ENCODE measurements at places on chromosomes 11 and 22.

DNA sequence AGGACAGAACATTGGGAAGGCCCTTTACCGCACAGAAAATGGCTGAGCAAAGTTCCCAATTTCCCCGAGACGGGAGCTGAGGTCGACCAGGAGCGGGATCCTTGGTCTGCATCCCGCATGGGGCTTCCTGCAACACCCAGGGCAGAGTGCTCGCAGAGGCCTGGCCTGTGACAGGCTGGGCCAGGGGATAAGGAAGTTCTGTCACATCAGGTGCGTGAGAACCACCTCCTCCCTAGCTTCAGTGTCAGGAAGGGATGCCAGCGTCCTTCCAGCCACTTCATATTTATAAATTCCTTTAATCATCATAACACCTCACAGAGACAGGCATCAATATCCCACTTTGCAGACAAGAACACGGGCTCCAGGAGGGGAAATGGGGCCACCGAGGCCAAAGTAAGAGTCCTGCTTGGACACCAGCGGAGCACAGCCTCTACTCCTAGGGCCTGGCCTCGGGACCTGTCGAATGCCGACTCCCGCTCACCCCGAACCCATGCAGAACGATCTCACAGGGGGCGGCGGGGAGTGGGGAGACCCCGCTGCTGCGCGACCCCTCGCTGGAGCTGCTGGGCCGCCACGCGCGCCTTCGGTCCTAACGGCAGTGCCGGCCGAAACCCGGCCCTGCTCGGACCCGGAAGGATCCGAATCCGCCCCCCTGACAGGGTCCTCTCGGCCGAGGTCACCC lies 532 bp downstream of the BET1L start:
- DNase-seq, result no peak

GRCh38 chr11:32090545-32091370 lies at the start of gene RCN1:
TSS of gene RCN1 (plus strand) at chr11:32091074. CDS start at chr11:32091197, 123 bp downstream.
- peak; percentile 44 for DNase-seq

- DNase-seq, result no peak
Measured at GRCh38 chr11:18731441-18731840, 5.5 kb upstream of the IGSF22 start.

- no peak for DNase-seq
Measured at GRCh38 chr22:26797910-26798309, 140.5 kb downstream of the MIAT start.

DNA sequence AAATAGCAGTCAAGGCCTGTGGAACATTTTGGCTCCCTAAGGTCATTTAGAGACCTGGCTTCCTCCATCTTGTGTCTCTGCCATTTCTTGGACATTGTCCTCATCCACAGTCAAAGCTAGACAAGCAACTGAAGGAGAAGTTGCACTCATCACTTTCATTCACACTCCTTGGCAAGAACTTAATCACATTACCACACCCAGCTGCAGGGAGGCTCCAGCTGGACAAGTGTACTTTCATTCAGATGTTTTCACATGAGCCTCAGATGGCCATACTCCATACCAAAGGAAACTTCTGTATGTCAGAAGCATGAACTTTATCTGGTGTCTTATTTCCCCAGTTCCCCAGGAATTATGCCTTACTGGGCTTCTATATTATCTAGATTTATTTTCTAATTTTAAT lies 537.4 kb downstream of the TMEM135 start:
- no peak for DNase-seq

GRCh38 chr22:50422961-50423815 lies 51.6 kb downstream of the SBF1 start:
- no peak for DNase-seq

- no peak for DNase-seq
Measured at GRCh38 chr11:58775066-58775708, 43.4 kb upstream of the GLYAT start.

DNA sequence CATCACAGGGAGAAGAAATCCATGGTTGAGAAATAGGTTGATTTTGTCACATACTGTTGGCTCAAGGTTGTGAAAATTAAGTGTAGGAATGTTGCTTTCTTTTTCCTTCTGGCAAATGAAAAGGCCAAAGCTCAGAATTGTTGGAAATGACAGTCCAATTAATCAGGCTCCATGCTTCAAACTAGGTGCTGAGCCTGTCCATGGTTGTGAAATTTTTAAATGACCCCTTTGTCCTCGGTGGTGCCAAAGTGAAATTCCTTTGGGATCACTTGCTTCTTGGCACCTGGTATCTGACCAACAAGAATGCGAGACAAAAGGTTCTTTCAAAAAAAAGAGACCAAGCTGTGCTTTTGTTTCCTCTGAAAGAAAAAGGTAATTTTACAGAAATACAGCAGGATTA lies 451.9 kb downstream of the ETS1 start:
- DNase-seq, result no peak

DNA sequence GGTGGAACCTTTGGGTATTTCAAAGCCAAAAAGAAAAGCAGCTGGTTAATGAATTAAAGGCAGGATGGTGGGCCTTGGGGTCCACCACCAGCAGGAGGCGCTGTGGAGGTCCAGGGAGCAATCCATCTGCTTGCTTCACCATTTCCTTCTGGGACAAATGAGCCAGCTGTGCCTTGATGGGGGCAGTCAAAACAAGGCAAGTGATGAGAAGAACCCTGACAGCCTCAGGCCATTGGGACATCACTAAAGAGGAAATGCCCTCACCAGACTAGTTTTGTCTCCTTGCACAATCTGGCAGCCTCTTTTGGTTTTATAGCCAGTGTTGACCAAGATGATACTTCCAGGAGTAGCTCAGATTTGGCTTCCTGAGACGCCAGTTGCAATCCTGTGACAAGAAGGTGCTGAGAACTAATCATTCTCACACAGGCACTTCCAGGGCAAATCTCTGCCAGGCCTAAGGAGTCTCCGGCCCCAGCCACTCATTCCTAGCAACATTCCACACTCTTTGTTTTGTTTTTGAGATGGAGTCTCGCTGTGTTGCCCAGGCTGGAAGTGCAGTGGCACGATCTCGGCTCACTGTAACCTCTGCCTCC lies 38.2 kb upstream of the WEE1 start:
- peak; percentile 54 for DNase-seq

GRCh38 chr11:81098471-81098870 lies 1635.2 kb downstream of the FAM181B start:
- DNase-seq, result no peak

- no peak for DNase-seq
Measured at GRCh38 chr11:22459048-22459447, 120.9 kb downstream of the SLC17A6 start.

GRCh38 chr11:121336279-121336937 lies 43.8 kb downstream of the SC5D start:
- no peak for DNase-seq

DNA sequence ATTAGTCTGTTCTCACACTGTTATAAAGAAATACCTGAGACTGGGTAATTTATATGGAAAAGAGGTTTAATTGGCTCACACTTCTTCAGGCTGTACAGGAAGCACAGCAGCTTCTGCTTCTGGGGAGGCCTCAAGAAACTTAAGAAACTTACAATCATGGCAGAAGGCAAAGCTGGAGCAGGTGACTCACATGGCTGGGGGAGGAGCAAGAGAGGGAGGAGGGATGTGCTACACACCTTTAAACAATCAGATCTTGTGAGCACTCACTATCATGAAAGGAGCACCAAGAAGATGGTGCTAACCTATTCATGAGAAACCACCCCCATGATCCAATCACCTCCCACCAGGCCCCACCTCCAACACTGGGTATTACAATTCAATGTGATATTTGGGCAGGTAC lies 381.6 kb downstream of the ETS1 start:
- DNase-seq, result no peak
